ENCODE measurements at places on chromosomes 11 and 22. TPM values are rescaled to one million over a fixed set of nuclear protein-coding genes. Genes with fewer than 3 reads are reported as not detected.

DNA sequence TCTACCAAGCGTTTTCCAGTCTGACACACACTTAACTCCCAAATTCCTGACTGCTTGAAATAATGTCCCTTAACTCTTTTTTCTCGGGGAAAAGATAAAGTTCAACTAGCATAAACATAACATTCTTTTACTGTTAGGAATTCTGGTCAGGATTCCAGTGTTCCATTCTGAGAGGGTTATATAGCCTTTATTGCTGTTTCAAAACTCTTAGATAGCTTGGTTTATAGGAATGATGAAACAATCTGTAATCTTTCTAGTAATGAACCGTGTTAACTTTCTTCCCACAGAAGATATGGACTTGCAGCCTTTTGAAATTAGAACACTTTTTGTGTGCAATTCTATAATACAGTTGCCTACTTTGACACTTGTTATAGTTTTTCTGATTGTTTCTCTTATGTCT, 8.6 kb downstream of the REXO2 start:
- DNase-seq = no peak

DNA sequence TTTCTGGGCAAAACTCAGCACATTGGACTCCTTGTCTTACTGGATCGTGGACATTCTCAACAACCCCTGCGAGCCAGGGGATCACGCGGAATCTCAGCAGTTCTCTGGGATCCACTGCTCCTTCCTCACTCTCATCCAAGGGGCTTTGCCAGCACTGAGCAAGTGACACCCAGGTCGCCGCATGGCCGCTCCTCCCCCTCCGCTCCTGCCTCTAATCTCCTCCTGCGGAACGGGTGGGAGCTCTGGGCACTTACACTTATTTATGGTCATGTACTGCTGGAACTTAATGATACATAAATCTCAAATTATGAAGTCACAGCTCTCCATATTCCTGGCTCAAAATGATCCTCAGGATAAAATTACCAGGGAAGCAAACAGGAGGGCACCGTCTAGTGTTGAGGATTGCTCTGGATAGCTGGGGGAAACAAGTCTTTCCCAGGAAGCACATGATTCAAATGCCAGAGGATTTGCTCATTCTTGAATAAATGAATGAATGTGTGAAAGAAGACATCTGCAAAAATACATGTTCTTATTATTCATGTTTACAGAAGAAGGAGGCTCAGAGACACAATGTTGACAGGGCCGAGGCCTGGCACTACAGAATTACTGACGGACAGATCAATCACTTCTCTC, 1077.3 kb downstream of the TBC1D22A start:
- no peak for DNase-seq

GRCh38 chr22:35069541-35069940, 3.6 kb downstream of the ISX start:
- DNase-seq = no peak

DNA sequence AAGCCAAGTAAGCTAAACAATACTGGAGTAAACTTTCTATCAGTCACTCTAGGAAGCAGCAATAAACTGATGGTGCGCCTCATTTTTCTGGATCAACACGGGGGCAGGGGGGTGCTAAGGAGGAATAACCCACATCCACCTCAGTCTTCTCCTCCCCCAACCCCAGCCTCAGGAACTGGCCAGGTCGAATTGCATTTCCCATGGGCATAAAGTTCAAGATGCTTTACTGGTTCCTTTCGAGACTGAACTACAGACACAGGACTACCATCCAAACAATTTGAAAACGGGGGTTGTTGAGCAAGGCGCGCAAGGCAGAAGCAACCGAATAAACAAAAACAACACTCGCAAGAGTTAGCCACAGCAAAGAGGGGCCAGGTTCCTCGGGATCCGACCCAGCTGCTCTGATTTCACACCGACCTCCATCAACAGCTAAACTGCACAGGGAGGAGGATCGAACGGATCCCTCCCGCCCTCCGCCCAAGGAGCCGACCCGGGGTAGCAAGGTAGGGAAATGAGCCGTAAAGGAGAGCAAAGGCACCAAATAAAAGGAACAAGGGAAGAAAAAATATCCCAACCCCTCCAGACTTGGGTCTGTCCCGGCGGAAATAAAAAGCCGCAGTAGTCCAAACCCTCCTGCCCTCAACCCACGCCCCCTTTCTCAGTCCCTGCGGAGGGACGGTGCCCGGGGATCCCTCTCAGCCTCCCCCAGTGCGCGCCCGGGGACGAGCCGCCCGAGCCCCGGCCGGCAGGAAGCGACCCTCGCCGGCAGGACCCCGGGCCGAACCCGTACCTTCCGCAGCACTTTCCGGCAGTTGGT, 801 bp downstream of the SESN3 start:
- DNase-seq = no peak

- no peak for DNase-seq
Observed at GRCh38 chr11:46490666-46491065, 99.1 kb upstream of the CHRM4 start.

DNA sequence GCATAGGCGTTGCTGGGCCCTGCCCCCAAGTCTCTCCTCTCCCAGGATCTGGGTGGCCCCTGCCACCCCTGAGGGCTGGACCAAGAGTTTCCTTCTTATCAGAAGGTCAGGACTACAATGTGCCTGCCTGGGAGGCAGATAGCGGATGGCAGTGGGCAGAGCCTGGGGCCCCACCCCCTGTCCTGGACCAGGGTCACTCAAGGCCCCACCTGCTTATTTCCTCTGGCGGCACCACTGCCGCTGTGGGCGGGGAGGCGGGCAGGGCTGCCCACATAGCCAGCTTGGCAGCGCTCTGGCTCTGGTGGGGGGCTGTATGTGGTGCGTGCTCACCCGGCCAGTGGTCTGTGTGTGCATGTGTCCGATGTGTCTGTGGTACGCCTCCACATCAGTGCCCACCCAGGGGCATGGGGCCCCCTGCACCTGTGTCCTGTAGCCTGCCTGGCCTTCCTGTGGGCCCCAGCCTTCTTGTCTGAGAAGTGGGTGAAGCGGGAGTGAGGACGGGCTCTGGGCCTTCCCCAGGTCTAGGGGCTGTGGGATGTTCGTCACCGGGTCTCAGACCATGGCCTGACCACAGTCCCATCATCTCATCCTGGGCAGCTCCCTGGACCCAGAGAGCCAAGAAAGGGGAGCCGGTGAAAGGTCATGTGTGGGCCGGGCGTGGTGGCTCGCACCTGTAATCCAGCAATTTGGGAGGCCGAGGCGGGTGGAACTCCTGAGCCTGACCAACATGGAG, 3.0 kb downstream of the GAS2L1 start:
- no peak for DNase-seq

GRCh38 chr11:104136861-104137260, 27.1 kb downstream of the PDGFD start:
- no peak for DNase-seq

GRCh38 chr11:26037716-26038115, 294.2 kb upstream of the ANO3 start:
- DNase-seq = no peak

- DNase-seq = no peak
Observed at GRCh38 chr11:1774886-1775285, 11.2 kb upstream of the CTSD start.

DNA sequence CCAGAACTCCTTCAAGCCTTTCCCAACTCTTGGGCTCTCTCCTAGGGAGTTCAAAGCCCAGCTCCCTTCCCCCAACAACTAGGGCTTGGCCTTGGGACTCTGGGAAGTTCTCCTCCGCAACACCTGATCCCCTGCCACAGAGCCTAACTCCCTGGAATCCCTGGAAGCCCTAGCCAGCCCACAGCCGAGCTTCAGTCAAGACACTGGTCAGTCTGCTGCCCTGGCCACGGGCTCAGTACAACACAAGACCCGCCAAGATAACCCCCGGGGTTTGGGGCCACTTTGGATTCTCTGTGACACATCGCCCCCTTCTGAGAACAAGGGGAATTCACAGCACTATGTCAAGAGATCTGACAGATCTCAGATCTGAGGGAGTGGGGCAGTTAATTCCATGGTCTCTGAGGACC, 58.3 kb downstream of the SLC22A12 start:
- peak; percentile 44 for DNase-seq

DNA sequence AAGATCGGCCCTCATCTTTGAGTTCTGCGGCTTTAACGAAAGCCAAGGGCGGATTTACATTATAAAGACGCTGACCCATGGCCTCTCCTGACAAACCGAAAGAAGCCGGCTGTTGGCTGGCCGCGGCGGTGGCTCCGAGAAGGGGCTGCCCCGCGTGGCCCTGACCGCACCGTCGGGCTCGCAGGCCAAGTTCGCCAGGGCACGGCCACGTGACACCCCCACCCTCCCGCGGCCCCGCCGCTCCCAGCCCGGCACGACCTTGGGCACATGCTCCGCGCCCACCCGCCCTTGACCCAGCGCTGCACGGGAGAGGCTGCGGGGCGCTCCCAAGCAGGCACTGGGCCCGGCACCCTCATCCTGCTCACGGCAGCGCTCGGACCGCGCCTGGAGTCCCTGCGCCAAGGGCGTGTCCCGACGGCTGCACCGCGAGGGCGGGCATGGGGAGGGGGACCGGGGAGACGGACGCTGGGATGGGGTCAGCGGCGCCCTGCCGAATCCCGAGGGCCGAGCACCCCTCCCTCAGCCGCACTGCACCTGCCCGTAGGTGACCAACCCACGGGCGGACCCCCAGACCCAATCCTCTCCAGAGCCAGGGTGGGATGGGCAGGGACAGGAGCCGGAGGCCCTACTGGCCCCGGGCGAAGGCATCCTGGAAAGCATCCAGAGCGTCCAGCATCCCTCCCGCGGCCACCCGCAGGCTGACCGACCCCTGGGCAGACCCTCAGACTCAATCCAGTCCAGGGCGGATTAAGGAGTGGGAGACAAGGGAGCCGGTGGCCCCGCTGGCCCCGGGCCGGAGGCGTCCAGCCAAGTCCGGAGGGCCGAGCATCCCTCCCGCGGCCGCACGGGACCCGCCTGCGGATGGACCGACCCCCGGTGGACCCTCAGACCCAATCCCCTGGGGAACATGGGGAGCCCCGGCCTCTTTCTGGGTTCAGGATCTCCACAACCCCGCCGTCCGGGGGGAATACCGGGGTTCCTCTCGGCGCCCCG, 759 bp downstream of the CPT1A start:
- peak; percentile 51 for DNase-seq

GRCh38 chr11:96744697-96745096, 354.9 kb downstream of the JRKL start:
- DNase-seq = no peak

GRCh38 chr11:44626645-44627044, 61.2 kb downstream of the CD82 start:
- DNase-seq = no peak

- DNase-seq = no peak
Observed at GRCh38 chr11:67674442-67674871, at the start of gene ALDH3B2. TSS of gene ALDH3B2 (minus strand) at chr11:67674623. CDS start at chr11:67666935, 7,688 bp downstream.

- no peak for DNase-seq
Observed at GRCh38 chr11:109439684-109440083, 17.7 kb downstream of the C11orf87 start.

DNA sequence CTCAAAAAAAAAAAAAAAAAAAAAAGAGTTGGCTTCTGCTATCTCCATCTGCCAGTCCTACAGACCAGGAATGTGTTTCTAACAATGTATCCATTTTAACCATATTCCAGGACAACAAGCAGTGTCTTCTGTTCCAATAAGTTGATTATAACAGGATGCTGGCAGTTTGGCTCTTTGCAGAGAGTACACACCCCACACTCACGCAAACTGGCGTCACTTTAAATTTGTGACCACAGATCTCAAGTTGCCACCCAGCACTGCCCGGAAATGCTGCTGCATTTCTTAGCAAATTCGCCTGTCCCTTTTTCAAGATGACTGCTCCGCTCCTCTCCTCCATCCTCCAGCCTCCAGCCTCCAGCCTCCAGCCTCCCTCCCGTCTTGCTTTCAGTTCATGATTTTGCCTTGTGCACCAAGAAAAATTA, 44.3 kb downstream of the SCGB1A1 start:
- no peak for DNase-seq

DNA sequence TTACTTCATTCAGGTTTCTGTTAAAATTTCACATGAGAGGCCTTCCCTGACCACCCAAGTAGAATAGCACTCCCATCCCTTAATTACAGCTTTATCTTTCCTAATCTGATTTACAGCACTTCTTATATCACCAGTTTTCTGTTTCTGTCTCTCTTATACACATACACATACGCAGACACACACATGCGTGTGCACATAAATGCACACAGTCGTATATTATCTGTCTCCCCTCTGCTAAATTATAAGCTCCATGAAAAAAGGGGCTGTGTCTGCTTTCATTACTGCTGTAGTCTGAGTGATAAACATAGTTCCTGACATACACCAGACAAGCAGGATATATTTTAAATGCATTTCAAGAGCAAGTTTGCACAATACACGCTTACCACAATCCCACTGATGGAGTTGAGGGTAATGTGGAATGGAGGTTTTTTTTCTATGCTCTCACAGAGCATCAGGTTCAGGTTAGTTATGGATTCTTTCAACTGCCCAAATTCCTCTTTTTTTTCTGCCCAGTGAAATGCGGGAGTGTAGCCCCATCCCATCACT, 13.7 kb upstream of the TOP3B start:
- no peak for DNase-seq

Gene OR52I2
- not detected for total RNA-seq

Gene C22orf23
- not detected for total RNA-seq

Gene OR51E2
- not detected for total RNA-seq

Gene TREH
- total RNA-seq = not detected

Gene GLYAT
- not detected for total RNA-seq

Gene CHADL
- total RNA-seq = 0.34 TPM

Gene GP1BB
- total RNA-seq = 0.27 TPM

Gene CREB3L1
- not detected for total RNA-seq

Gene ARHGEF12
- total RNA-seq = 23.8 TPM

Gene CDC42BPG
- total RNA-seq = 9.3 TPM
